ENCODE measurements at places on chromosomes 3 and 15. TPM values are rescaled to one million over a fixed set of nuclear protein-coding genes. Genes with fewer than 3 reads are reported as not detected.

The HERC2 gene
- total RNA-seq: 33.3 TPM

The NANOGP8 gene
- total RNA-seq: not detected

The TICRR gene
- 10.0 TPM for total RNA-seq

The TLR9 gene
- total RNA-seq: not detected

DNA sequence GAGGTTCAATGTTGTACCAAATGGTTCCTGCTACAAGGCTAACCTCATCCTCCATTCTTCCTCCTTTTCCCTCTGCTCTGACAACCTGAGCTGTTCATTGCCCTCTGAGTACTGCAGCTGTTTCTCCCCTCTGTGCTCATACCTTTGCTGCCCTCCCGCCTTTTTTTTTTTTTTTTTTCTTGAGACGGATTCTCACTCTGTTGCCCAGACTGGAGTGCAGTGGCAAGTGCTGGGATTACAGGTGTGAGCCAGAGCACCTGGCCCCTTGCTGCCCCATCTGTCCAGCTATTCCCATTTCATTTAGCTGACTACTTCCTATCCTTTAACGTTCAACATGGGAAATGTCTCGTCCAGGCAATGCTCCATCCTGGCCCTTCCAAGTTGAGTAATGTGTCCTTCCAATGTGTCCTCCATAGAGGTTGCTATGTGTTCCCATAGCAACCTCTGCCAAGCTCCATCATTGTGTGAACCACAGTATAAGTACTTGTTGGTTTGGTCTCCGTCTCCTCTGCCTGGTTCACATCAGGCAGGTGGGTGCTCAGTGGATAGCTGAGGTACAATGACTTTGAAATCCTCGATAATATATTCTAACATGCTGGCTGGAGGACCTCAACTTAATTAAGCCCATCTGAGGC is 179.9 kb upstream of the ANKRD28 start:
- no peak for DNase-seq

- DNase-seq: no peak
These were observed 53.2 kb upstream of the KLF13 start for GRCh38 chr15:31273258-31273941.

- no peak for DNase-seq
These were observed 94.5 kb downstream of the ADAMTS9 start for GRCh38 chr3:64593350-64593749.

DNA sequence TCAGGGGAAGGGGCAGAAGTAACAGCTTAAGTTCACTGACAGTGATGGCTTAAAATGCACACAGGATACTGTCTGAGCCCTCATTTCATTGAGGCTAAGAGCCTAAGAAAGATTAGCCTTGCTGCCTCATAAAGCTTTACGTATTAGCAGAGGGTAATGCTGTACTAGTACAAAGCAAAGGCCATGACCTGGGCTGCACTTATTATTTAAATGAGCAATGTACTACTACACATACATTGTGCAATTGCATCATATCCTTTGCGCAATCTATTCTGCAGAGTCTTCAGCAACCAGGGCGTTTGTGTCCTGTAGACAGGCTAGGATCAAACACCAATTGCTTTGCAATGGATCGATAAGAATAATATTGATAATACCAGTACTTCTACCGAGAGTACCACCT is 221.8 kb downstream of the TPRG1 start:
- DNase-seq: no peak

DNA sequence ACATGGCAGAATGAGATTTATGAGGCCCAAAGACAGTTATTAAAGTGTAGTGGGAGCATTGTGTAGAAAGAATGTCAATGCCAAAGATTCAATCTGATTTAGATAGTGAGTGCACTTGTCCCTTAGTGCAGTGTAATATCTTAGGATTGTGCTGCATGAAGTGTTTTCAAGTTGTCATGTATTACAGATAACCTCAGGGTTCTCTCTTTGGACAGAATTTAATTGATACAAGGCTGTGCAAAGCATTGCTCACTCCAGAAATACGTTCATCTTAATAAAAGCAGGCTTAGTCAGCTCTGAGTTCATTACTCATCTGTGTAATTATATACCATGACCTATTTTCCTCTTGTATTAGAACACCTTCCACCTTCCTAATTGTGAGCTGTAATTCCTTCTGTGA is 16.0 kb upstream of the GPR171 start:
- DNase-seq: peak; percentile 67

GRCh38 chr3:79937567-79937966 is 169.8 kb upstream of the ROBO1 start:
- DNase-seq: peak; percentile 3

DNA sequence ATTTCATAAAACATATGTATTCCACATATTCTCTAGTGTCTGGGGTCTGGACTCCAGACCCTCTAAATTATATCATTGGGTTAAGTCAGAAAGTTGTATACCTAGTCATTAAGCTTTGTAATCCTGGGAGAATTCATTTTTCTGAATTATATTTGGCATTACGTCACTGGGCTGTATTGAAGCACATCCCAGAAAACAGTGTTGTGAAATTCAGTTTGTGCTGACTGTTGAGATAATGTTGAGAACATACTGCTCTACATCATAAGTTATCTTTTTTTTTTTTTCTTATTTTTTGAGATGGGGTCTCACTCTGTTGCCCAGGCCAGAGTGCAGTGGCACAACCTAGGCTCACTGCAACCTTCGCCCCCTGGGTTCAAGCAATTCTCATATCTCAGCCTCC is 153.1 kb upstream of the STT3B start:
- no peak for DNase-seq

DNA sequence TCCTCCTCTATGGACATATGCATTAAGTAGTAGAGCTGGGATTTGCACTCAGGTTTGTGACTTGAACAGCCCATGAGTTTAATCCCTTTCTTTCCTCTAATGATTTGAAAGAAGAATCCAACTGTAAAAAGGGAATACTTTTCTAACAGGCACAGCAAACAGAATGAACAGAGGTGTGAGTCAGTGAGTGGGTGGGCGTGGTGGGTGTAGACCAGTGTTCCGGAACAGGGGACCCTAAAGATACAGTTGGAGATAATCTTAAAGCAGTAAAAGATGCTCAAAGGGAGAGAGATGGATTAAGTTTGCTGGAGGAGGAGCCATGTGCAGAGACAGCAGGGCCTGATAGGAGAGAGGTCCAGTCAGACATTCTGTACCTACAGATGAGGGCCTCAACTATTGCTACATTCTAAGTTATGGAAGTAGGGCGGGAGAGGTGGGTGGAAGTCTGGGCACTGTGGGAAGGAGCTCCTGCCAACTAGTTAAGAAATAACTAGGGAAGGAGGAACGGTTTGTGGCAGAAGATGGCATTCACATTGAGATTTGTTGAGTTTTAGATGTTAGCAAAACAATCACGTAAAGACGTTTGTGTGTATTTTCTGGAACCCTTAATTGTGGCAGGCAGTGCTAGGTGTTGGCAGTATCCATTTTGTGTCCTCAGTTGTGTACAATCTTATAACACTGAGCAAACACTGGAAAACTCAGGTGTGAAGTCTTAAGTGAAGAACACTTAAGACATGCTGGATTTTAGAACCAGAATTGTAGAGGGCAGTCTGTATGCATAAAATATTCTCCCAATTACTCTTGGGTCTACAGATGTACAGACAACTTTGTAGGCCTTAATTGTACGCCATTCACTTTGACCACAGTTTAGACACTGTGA is 511.0 kb downstream of the GRM7 start:
- DNase-seq: no peak

DNA sequence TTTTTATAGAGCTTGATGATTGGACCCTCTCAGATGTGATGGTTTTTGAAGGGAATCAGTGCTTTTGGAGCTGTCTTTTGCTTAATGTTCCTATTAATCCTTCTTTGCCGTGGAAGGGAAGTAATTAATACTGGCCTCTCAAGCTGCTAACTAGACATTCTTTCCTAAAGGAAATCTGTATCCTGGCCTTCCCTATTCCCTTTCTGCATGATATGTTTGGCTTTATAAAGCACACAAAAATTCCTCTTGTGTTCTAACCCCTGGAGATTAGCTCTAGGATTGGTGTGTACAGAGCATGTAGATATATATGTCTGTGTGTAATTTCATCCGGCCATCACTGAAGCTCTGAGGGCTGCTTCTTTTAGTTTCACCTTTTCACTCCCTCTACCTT is 6.9 kb downstream of the ATXN7 start:
- no peak for DNase-seq

- no peak for DNase-seq
These were observed 215.1 kb upstream of the MLF1 start for GRCh38 chr3:158355623-158356588.

DNA sequence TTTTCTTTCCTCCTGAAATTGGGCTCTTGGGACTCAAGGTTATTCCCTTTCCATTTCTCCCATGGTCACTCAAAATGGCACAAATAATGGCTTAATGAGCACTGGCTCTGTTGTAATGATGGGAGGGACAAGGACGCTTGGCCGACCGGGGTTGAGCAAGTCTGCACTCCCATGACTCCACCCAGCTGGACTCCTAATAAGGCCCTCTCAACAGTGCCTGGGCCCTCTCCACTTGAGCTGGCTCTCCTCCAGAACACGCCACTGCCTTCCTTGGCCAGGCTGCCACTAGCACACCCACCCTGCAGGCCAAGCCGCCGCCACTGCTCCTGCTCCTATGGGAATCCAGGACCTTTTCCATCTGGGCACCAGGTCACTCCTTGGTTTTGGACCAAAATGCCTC is 42.3 kb downstream of the ADCY5 start:
- DNase-seq: no peak

GRCh38 chr15:40722934-40723333 is 28.0 kb downstream of the RAD51 start:
- no peak for DNase-seq

DNA sequence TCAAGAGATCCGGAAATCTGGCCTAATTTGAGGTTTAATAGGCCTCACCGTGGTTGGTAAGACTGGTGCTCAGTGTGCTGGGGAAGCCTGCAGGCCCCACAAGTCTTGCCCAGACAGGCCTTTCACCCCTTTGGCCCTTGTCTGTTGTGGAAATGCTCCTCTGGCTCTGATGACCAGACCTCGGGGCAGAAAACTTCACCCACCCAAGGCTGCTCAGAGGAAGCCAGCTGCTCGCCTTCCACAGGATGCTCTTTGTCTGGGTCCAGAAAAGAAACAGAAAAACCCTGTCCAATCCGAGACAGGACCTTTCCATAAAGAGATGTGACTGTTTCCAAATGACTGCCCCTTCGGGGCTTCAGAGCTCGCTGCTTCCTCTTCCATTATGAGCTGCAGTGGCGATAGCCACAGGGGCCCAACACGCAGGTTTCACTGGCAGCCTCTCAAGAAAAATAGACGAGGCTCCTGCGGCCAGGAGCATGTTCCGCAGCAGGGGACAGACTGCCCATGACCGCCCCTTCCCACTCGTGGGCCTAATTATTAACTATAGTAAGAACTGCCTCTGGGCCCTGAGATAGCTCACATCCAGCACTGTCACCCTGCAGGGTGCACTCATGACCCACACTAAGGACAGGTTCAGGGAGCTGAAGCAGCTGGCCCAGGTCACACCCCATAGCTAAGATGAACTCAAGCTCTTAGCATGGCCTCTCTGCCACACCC is 6.8 kb upstream of the SNX22 start:
- DNase-seq: no peak

- peak; percentile 88 for DNase-seq
These were observed 100.9 kb downstream of the MYO5A start for GRCh38 chr15:52427804-52428203.

DNA sequence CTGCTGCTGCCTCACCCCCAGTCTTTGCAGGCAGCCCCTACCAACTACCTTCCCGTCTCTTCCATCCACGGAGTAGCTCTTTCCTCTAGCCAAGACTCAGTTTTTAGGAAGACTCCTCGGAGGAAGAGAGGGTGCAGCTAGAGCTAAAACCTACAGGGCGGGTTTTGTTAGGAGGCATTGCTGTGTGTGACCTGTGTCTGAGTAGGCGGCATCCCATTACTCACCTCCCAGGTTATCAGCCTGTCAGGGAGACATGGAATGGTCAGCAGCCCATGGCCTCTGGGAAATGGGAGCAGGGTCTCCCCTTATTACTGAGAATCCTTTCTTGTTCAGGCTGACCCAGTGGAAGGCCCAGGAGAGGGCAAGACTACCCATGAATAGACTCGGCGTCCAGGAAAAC is 43.8 kb upstream of the FGD5 start:
- no peak for DNase-seq

- no peak for DNase-seq
These were observed 83.8 kb downstream of the PLOD2 start for GRCh38 chr3:146077181-146077580.

GRCh38 chr15:57284535-57284934 is 91.8 kb upstream of the CGNL1 start:
- DNase-seq: no peak

GRCh38 chr3:171373711-171374110 is 86.5 kb downstream of the TNIK start:
- DNase-seq: no peak

GRCh38 chr3:48408823-48409281 is 21.0 kb downstream of the PLXNB1 start:
- DNase-seq: no peak

DNA sequence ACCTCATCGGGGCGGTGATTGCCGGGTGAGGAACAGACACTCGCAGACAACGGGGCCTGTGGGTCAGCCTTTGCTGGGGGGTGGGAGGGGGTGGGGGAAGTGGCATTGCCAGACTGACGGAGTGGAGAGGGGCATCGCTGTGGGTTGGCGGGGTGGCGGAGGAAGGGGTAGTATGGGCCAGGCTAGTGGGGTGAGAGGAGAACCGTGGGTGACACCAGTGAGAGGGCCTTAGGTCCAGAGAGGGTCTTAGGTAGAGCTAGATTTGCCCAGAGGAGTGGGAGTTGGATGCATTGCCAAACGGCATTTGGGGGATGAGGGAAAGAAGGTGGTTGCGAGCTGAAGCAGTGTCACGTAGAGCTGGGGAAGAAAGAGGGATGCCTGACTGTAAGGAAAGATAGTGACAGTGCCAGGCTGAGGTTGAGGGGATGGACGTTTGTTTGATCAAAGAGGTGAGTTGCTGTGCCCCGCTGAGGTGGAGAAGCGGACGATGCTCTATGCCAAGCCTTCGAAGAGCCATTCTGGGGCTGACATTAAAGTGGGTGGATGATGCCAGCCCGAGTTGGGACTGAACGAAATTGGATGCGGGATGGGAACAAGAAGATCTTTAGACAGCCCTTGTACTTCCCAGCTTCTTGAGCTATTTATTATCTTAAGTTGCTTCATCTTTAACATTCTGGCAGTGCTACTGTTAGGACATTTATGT is 572 bp downstream of the DNAJB11 start:
- no peak for DNase-seq

DNA sequence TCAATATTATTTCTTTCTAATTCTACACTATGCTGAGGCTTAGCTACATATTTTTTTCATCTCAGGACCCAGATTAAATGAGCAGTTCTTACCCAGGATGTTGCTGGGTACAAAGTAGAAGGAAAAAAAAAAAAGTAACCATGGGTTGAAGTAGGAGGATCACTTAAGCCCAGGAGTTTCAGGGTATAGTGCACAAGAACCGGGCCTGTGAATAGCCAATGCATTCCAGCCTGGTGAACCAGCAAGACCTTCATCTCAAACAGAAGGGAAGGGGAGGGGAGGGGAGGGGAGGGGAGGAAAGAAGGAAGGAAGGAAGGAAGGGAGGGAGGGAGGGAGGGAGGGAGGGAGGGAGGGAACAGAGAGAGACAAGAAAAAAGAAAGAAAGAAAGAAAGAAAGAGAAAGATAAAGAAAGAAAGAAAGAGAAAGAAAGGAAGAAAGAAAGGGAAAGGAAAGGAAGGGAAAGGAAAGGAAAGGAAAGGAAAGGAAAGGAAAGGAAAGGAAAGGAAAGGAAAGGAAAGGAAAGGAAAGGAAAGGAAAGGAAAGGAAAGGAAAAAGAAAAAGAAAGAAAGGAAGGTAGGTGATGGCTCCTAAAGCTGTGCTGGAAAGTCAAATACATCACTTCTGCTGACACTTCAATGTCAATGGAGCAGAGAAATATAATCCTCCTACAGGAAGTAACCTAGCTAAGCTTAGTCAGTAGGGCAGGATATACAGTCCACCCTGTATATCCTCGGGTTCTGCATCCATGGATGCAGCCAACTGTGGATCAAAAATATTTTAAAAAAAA is 206.8 kb upstream of the TGFBR2 start:
- DNase-seq: no peak
